ENCODE measurements at places on chromosomes 12 and 14. TPM values are rescaled to one million over a fixed set of nuclear protein-coding genes. Genes with fewer than 3 reads are reported as not detected.

The TAS2R9 gene
- not detected for total RNA-seq

The CCDC59 gene
- 73.4 TPM for total RNA-seq

The GALNT8 gene
- total RNA-seq: not detected

The INSM2 gene
- total RNA-seq: not detected

The CCDC184 gene
- total RNA-seq: 1.1 TPM

The TMEM132C gene
- total RNA-seq: not detected

The TPPP2 gene
- total RNA-seq: not detected

The KRT83 gene
- total RNA-seq: not detected

The P2RX2 gene
- total RNA-seq: not detected

The NPFF gene
- total RNA-seq: not detected

The BBS10 gene
- 17.7 TPM for total RNA-seq

The NGB gene
- not detected for total RNA-seq

The AQP5 gene
- total RNA-seq: not detected

The SYT1 gene
- total RNA-seq: 6.6 TPM

The TRPV4 gene
- total RNA-seq: 2.5 TPM

Data from myometrial cell (primary cell).